Activated CD8-positive, alpha-beta memory T cell treated with anti-CD3 and anti-CD28 coated beads for 4 hours (primary cell): ENCODE measurements at places on chromosomes 6 and 20.

DNA sequence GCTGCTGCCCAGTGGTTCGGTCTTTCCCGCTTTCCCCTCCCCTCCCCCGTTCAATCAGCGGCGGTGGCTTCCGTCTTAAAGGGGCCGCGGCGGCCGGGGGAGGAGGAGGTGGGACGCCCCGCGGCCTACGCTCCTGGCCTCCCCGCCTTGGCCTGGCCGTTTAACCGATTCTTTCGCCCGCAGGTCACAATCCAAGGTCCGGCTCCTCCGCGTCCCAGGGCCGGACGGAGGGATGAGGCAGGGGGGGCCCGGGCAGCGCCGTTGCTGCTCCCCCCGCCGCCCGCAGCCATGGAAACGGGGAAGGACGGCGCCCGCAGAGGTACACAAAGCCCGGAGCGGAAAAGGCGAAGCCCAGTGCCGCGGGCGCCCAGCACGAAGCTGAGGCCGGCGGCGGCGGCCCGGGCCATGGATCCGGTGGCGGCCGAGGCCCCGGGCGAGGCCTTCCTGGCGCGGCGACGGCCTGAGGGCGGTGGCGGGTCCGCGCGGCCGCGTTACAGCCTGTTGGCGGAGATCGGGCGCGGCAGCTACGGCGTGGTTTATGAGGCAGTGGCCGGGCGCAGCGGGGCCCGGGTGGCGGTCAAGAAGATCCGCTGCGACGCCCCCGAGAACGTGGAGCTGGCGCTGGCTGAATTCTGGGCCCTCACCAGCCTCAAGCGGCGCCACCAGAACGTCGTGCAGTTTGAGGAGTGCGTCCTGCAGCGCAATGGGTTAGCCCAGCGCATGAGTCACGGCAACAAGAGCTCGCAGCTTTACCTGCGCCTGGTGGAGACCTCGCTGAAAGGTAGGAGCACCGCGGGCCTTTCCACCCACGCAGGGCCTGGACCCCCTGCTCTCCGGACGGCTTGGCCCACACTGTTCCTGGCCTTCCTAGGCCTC lies 1.2 kb downstream of the STK35 start:
- DNase-seq: peak; percentile 70

GRCh38 chr20:42026599-42026998 lies 408.4 kb upstream of the CHD6 start:
- DNase-seq: no peak

DNA sequence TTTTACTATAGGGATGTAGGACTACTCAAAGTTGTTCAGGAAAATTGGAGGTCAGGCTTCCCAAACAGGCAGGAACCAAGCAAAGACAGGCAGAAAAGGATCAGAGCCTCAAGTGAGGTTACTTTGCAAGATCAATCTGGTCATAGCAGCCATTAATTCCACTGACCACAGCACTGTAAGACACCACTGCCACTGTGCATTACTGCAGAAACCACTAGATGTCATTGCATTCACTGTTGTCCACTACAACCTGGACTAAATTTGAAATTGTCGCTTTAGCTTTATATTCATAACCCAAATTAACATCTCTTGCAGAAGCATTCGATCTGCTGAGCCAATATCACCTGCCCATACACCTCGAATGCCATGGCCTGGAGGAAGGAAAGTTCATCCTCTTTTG lies 126.9 kb upstream of the UFL1 start:
- DNase-seq: no peak

DNA sequence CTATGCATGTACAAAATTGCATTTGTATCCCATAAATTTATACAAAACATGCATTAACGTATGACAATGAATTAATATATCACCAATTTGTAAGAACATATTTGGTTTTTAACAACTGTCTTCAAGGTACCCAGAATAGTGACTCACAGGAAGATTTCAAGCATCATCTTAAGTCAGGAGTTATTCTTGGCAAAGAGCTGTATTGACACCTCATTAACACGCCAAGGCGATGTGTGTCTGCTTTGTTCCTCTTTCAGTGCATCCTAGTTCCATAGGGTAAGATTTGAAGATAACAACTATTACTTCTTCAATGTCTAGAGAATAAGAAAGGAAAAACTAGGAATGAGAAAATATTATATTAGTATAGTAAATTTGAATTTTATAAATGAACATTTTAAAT lies 35.8 kb upstream of the TPD52L1 start:
- no peak for DNase-seq

GRCh38 chr6:6892744-6893583 lies 214.8 kb upstream of the RREB1 start:
- no peak for DNase-seq
